ENCODE measurements at places on chromosomes 5 and 9.
A peak's percentile ranks its signal among the peaks of the same experiment; 100 is the strongest.

DNA sequence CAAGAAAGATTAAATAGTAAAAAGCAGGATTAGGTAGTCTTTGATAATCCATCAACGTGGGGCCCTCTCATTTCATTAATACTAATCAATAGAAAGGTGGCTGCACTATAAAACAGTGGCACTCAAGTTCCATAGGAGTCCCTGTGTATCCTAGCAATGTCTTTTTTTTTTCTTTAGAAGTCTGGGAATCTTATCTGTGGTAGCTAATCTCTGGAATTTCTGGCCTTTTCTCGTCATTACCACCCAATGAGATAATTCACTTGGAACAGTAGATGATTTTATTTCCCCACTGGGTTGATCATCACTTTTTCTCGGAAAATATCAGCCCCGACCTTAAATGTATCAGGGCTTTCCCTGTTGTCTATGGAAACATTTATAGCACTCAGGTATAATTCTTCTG lies 86.8 kb upstream of the CDH6 start:
- peak; percentile 19 for DNase-seq

GRCh38 chr5:36623832-36624231 lies 17.4 kb downstream of the SLC1A3 start:
- no peak for DNase-seq

- no peak for DNase-seq
These were observed at the start of gene PCDHA10 for GRCh38 chr5:140855772-140856674. Gene PCDHA10 (plus strand): TSS chr5:140855897. CDS start chr5:140856049, 152 bp downstream.

DNA sequence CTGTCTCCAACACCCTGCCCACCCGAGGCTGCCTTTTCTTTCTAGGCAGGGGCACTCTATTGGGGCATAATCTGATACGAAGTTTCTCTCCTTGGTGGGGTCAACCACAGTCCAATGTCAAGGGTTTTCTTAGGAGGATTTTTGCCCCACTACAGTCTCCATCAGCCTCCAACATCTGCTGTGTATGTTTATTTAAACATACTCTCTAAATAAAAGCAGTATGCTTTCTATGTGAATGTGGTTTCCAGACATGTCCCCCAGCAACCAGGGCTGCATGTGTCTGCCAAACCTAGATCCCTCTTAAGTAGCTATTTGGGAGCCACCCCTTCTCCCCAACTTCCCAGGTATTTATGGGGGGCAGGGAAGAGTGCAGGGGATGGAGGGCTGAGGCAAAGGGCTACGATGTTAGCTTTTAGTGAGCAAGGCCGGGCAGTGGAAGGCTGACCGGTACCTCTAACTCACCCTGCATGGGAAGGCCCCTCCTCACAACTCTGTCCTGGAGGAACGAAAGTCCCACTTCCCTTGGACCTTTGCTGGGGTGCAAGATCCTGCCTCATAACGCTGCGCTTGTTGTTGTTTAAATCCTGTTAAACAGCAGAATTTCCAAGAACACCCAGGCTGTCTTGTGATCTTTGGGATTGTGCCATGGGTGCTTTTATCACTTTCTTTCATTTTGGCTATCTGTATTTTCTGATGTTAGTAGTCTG lies 75.4 kb downstream of the NREP start:
- DNase-seq, result peak; percentile 26

- DNase-seq, result no peak
These were observed 375.6 kb downstream of the OSTF1 start for GRCh38 chr9:75463871-75464270.

- DNase-seq, result no peak
These were observed 210.1 kb upstream of the MVB12B start for GRCh38 chr9:126116351-126117157.

GRCh38 chr5:169283887-169284286 lies 17.1 kb downstream of the SLIT3 start:
- DNase-seq, result no peak

GRCh38 chr5:1077491-1078020 lies 34.3 kb downstream of the SLC12A7 start:
- no peak for DNase-seq

- DNase-seq, result no peak
These were observed 5.0 kb upstream of the POLR1E start for GRCh38 chr9:37480759-37481158.

DNA sequence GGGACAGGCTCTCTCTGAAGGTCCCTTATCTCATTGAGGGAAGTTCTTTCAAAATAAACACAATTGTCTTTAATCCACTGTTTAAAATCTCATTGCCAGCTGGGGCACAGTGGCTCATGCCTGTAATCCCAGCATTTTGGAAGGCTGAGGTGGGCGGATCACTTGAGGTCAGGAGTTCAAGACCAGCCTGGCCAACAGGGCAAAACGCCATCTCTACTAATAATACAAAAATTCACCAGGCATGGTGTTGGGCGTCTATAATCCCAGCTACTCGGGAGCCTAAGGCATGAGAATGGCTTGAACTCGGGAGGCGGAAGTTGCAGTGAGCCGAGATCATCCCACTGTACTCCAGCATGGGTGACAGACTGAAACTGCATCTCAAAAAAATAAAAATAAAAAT lies 8.3 kb upstream of the NDFIP1 start:
- no peak for DNase-seq

DNA sequence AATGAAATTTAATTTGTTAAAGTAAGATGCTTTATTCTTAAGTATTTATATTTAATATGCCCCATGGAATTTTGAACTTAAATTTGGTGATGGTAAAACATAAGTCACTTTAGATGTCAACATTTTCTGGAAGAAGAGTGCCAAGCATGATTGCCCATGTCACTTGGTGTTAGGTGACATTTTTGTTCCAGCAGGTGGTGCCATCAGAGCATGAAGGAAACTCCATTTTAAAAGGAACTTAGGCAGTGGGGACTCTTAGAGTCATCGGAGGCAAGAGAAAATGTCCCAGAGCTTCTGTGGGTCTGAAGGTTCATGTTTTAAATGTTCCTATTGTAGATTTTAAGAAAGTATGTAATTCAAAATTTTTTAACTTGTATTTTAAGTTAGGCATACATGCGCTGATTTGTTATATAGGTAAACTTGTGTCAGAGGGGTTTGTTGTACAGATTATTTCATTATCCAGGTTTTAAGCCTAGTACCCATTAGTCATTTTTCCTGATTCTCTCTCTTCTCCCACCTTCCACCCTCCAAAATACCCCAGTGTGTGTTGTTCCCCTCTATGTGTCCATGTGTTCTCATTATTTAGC lies 789.3 kb downstream of the SEMA5A start:
- DNase-seq, result peak; percentile 54
